Fibroblast of gingiva (primary cell): ENCODE measurements at places on chromosomes 4 and X.
A peak's percentile ranks its signal among the peaks of the same experiment; 100 is the strongest.

- peak; percentile 86 for DNase-seq
Measured at GRCh38 chr4:15920723-15921591, 17.6 kb downstream of the FGFBP1 start.

GRCh38 chr4:123206016-123206415, 190.6 kb upstream of the SPRY1 start:
- DNase-seq = no peak

DNA sequence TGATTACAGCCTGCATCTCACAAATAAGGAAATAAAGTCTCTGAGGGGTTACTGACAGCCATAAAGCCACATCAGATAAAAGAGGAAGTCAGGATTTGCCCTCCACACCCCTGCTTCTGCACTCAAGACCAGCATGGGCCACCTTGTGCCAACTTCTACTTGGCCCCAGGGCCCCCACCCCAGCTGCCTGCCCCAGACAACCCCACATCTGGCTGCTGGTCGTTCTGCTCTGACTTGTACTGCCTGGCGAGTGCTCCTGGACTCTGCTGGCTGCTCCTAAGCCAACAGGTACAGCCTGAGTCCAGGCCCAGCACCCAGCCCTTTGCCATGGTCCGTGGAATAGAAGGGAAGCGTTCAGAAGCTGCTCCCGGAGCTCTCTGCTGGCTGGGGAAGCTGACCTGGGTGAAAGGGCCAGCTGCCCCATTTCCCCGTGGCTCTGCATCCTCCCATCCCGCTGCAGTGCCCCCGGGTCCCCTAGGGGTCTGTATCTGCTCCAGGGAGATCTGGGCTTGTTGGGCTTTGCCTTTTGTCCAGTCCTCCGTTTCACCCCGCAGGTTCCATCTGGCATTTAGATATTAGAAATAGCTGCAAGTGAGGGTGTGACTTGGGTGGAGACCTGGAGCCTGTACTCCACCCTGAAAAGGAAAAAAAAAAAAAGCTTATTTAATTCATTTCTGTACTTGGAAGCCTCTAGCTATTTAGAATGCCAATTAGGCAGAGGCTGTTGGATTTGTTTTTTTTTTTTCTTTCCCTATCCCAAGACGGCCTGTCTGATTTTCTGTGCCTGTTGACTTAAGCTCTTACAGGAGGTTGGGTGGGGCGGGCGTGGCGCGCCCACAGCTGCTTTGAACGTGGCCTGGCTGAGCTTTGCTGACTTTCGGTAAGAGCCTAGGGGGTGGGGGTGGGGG, 194.7 kb downstream of the PTTG2 start:
- peak; percentile 34 for DNase-seq

DNA sequence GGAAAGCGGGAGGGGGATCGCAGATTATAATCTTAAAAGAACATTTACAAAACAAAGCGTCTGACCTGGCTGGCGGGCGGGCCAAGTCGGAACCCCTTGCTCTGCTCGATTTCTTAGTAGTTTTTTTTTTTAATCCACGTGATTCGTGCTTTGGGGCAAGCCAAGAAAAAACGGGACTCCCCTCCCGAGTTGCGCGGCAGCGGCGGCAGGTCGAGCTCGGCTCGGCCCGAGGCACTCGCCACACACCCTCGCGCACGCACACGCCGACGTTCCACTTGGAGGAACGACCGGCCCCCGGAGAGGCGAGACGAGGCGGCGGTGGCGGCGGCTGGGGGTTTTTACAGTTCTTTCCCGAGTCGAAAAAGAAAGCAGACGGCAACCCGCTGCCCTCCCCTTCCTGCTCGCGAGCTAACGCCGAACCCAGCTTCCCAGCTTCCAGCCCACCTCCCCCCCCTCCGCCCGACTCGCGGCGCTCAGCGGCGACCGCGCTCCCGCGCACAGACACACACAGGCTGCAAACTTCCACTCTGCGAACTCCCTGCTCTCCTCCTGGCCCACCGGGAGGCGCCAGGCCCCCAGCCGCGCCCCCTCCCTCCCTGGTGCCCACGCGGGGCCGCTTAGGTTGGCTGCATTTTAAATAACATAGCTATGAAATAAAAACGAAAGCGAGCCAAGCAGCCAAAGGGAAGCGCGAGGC, 1.2 kb downstream of the BCOR start:
- DNase-seq = no peak

DNA sequence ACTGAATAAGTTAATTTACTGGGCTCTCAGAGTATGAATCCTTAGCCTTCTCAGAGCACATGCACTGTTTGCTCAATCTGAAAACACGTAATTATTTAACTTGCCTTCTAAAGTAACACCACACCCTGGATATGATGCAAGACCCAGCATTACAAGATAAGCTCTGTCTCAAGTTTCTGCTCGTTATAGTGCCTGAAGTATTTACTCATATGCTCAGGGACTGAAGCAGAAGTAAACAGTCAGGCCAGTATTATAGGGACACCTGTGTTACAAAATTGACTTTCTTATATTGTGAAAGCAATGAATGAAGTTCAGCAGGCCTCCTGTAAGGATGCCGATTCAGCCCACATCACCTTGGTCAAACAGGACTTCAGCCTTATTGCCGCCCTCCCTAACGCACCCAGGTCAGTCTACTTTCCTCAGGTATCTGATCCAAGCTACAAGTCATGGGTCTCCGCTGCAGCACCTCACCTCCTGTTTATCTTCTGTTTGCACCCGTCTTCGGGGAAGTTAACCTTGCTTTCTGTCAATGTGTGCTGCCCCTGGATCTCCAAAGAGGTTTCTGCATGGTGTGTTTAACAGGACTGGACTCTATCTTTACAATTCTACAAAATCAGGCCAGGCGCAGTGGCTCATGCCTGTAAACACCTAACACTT, 42.8 kb upstream of the KLF3 start:
- DNase-seq = peak; percentile 76

- peak; percentile 43 for DNase-seq
Measured at GRCh38 chrX:29746326-29746725, 469.0 kb upstream of the MAGEB2 start.

GRCh38 chrX:9205599-9206223, 171.8 kb upstream of the FAM9B start:
- no peak for DNase-seq

GRCh38 chrX:46572340-46572936, 1.1 kb upstream of the CHST7 start:
- DNase-seq = no peak

DNA sequence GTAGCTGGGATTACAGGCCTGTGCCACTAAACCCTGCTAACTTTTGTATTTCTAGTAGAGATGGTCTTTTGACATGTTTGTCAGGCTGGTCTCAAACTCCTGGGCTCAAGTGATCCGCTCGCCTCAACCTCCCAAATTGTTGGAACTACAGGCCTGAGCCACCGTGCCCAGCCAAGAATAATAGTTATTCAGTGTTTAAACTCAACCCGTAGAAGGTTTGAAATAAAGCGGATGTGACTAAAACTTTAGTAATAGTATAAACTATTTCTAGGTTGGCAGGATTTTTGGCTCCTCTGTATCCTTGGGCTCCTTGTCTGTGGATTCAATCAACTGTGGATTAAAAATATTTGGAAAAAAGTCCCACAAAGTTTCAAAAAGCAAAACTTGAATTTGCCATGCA, 37.8 kb downstream of the PCDH10 start:
- peak; percentile 11 for DNase-seq

- DNase-seq = peak; percentile 32
Measured at GRCh38 chrX:24153178-24153795, 3.8 kb downstream of the ZFX start.

- peak; percentile 75 for DNase-seq
Measured at GRCh38 chrX:40097504-40098263, at the start of gene BCOR. TSS of gene BCOR (minus strand) at chrX:40097958. CDS start at chrX:40077929, 20,029 bp downstream.

GRCh38 chrX:129979207-129979920, 3.1 kb upstream of the BCORL1 start:
- no peak for DNase-seq

GRCh38 chrX:117990438-117990837, 126.2 kb downstream of the KLHL13 start:
- peak; percentile 77 for DNase-seq

DNA sequence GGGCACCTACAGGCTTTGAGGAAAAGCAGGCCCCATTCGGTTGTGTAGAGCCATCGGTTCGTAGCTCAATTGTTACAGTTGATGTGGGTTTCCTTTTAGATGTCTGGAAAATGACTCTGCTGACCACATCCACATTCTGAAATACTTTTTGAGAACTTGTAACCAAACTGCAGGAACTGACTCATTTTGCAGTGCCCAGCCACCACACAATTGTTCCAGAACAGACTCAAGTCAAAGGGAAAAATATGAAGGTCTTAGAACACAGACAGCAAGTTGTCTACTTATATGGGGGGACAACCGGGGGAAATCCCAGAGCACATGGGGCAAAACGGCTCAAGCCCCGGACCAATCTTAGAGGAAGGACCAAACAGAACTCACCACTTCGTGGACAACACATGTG, 557.6 kb upstream of the DIPK2B start:
- peak; percentile 76 for DNase-seq

DNA sequence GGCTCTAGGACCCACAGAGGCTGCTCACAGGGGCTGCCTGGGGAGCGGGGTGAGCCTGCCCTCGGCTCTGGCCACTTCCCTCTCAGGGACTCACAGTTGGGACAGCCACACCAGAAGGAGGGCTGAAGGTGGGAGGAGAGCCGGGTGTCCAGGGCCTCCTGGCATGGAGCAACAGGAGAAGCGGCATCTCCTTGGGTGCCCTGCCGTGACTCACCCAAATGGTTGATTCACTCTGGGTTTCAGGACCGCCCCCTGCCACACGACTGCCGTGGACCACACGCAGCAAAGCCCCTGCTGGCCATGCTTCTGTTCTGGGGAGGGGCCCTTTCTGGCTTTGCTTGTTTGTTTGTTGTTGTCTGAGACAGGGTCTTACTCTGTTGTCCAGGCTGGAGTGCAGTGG, 86.0 kb upstream of the AFAP1 start:
- no peak for DNase-seq

DNA sequence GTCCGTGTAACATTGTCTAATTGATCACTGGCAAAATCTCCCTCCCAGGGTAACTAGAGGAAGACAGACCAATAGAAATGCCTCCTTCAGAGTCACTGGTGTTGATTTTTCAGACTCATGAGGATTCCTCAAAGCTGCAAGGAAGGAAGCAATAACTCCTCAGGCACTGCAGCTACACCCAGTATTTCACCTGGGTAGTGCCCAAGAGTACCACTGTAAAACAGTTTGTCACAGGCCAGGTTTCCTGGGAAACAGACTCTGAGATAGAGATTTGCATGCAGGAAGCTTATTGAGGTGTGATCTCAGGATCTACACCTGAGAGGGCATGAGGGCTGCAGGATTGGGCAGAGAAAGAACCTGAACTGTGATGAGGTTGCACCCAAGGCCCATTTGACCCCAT, 240.7 kb upstream of the ATP6AP2 start:
- DNase-seq = no peak

- DNase-seq = peak; percentile 52
Measured at GRCh38 chr4:48778431-48779094, 1.5 kb downstream of the FRYL start.

DNA sequence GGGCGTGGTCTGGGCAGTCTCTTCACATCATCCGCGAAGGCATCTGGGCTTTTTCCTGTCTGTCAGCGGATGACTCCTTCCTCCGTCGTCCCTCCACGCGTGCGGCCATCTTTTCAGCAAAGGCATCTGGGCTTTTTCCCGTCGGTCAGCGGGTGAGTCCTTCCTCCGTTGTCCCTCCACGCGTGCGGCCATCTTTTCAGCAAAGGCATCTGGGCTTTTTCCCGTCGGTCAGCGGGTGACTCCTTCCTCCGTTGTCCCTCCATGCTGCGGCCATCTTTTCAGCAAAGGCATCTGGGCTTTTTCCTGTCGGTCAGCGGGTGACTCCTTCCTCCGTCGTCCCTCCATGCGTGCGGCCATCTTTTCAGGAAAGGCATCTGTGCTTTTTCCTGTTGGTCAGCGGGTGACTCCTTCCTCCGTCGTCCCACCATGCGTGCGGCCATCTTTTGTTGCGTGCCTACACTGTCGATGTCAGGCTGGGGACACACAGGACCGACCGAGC, 12.3 kb upstream of the TMEM271 start:
- no peak for DNase-seq

DNA sequence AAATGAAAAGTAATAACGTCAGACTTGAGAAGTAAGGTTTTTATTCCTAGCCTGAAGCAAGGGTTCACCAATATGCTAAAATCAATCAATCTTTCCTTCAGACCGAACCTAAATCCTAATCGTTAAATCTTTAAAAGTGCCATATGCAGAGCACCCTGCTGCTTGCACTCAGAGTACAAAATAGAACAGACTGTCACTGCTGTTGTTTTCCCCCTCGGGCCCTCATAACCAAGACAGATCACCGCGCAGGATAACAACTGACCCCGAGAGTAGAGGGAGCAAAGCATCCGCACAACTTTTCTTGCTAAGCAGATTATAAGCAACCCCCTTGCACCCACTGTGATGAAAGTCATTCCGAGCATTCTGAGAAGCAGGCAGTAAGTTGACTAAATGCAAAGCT, 550.9 kb upstream of the NDST4 start:
- DNase-seq = no peak

DNA sequence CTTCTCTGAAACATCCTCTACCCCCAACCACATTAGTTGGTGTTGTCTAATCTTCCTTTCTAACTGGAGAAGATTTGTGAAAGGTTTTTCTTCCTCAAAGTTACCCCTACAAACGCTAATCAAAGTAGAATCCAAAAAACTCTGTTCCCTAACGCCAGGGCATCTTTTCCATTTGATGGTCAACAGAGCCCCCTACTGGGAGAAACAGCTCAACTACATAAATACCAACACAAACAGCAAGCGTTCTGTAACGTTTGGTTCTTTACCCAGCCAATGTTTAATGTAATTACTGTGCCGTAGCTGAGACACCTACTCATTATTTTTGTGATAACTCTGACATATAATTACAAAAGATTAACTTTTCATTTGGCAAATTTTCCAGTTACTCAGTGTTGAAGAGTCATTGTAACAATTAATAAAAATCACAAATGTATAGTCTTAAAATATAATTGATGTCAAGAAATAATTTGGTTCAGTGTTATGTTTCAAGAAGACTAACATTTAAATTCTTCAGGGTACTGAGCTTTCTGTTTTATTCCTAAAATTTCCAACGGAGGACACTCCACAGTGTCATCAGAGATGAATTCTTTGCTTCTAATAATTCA, 94.9 kb upstream of the TBC1D9 start:
- DNase-seq = peak; percentile 46

- DNase-seq = no peak
Measured at GRCh38 chr4:189838821-189839497, 101.7 kb upstream of the FRG1 start.

- DNase-seq = no peak
Measured at GRCh38 chr4:180284267-180284666, 1958.9 kb upstream of the TENM3 start.

DNA sequence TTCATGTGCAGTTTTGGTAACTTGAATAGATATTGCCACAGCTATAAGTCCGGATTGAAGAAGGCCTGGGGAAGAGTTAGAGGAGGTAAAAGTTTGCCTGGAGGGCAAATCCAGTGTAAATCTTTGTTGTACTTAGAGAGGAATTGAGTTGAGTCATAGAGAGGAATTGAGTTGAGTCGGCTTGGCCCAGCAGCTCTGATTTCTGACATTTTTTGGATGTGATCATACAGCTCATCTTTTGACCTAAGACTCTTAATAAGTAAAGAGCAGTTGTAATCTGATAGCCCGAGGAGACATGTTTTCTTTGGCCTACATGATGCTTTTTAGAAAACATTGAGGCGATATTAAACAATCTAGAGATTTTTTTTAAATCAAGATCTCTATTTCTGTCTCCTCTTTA, 3.9 kb downstream of the KIT start:
- peak; percentile 77 for DNase-seq
